ENCODE measurements at places on chromosomes 4 and X.
A peak's percentile ranks its signal among the peaks of the same experiment; 100 is the strongest.

DNA sequence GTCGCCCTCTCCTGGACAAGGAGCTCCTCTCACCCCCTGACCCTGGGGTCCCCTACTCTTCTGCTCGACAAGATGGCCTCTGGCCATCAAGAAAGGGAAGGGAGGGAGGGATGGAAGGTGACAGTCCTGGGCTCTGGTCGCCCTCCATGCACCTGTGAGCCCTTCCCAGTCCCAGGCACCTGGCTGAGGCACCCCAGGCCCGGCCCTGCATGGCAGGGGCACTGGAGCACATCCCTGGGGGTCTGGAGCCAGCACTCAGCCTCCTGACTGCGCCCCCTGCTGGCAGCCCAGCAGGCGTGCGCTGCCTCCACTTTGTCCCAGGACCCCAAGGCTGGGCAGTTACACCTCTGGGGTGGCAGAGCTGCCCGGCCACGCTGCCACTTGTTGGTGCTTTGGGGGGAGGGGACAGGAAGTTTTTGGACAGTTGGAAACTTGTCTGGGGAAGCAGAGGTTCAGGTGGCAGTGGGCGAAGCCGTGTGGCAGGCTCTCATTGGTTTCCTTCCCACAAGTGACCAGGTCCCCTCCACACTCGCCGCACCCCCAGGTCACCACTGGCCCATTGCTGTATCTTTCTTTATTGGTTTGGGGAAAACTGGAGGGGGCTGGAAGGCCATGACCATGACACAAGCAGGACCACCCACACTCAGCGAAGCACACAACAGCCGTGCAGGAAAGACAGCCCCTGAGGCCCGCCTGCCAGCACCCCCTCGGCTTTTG is 4.3 kb downstream of the PNCK start:
- DNase-seq, result no peak

GRCh38 chrX:9538544-9539045 is 73.7 kb downstream of the TBL1X start:
- DNase-seq, result no peak

- no peak for DNase-seq
These were observed 494.5 kb downstream of the BCOR start for GRCh38 chrX:39603230-39603629.

DNA sequence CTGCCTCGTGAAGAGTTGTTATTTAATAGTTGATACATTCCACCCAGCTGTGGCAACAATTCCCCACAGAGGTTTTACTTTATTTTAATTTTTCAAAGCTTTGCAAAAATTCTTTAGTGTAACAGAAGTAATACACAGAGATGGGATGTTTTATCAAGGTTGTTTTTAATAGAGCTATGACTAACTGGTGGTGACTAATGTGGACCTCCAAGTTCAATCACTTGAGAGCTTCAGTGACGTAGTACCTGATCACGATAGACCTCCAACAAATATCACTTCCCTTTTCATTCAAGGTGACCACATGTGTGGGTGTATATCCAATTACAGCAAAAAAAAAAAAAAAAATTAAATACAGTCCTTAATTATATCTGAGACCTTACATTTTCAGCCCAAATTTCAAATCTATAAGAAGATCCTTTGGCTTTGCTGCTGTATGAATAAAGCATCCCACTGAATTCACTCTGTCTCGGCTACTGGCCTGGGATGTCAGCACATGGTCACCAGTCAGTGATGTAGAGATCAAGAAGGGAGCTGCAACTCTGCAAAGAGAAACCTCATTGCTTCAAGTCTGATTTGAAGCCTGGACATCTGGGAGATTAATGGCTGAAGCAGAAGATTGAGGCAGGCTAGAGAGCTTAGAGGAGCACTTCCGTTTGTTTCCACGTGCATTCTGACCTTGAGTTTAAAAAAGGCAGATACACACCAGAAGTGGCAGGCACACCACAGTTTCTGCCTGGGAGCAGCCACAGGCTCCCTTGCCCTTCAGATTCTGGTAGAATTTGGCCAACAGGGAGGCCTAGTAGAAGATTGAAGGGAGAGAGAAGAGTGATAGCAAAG is 345.9 kb upstream of the NOCT start:
- DNase-seq, result peak; percentile 30

- peak; percentile 49 for DNase-seq
These were observed 247.9 kb downstream of the ARHGAP24 start for GRCh38 chr4:85722807-85723206.

DNA sequence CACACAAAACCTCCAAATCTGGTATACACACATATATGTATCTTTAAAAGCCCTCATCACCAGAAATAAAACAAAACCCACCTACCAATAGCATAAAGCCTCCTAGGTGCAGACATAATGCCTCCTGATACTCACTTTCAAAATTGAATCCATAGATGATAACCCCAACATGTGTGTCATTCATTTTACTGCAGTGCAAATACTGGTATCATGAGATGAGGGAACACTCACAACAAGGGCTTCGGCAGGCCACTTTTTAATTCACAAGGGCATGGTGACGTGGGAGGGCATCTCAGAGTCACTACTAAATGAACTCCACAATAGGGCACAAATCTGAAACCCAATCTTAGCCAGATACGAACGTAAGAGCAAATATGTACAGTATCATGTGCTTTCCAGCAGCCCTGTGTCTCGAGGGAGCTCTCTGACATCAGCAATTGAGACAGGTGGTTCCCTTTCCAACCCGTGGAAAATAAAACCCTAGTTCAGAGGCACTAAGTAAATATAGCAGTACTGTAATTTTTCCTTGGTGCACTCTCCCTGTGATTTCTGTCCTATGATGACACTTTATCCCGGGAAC is 14.1 kb upstream of the PPARGC1A start:
- no peak for DNase-seq

DNA sequence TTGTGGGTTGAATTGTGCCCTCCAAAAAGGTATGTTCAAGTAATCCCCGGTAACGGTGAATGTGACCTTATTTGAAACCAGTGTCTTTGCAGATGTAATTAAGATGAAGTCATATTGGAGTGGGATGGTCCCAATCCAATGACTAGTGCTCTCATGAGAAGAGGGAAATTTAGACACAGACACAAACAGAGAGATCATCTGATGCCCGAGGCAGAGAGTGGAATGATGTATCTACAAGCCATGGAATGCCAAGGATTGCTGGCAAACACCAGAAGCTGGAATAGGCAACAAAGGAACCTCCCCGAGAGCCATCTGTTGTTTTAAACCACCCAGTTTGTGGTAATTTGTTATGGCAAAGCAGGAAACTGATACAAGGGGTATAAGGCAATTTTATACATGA is 35.1 kb downstream of the RPS6KA3 start:
- DNase-seq, result no peak

- DNase-seq, result peak; percentile 20
These were observed 27.7 kb downstream of the CDKN2AIP start for GRCh38 chr4:183471946-183472708.

DNA sequence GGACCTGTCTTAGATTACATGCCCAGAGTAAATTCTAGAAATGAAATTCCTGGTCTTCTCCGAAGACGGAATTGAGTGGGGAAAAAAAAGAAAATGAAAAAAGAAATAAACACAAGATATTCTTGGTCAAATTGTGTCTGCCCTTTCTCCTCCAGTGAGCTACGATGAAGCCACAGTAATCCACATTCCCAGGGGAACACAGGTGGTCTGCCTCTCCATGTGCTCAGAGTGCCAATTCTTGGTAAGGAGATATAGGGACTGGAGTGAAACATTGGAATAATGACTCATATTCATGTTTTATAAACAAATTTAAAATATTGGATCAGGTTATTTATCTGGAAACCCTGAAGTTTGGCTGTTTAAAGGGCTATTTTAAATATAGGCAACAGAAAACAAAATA is 54.2 kb upstream of the MGST2 start:
- DNase-seq, result no peak

All from HCEC 1CT (cell line).